ENCODE measurements at places on chromosomes 5 and 9. TPM values are rescaled to one million over a fixed set of nuclear protein-coding genes. Genes with fewer than 3 reads are reported as not detected.

Gene SOWAHA
- not detected for total RNA-seq

Gene INSL4
- total RNA-seq, result not detected

Gene LCN9
- total RNA-seq, result not detected

Gene PSAT1
- 142 TPM for total RNA-seq

Gene TIMD4
- not detected for total RNA-seq

Gene TDRD7
- total RNA-seq, result 4.4 TPM

Gene ACER2
- total RNA-seq, result 5.9 TPM

Gene ARL15
- total RNA-seq, result 19.1 TPM

Gene FOXD4L5
- 0.13 TPM for total RNA-seq

Gene LRRTM2
- not detected for total RNA-seq

Gene DOLPP1
- 10.8 TPM for total RNA-seq

Gene SPINK6
- total RNA-seq, result not detected

Gene IFNA13
- total RNA-seq, result not detected

Gene LCN12
- not detected for total RNA-seq

Measured in bronchial epithelial cell (primary cell).